NCI-H524 treated with DMSO at 0.1 percent for 48 hours (cell line): ENCODE measurements at places on chromosomes 5 and 9.
A peak's percentile ranks its signal among the peaks of the same experiment; 100 is the strongest.

- DNase-seq, result no peak
These were observed 188.1 kb downstream of the MELK start for GRCh38 chr9:36760667-36761420.

- DNase-seq, result peak; percentile 83
These were observed 217.6 kb downstream of the NFIB start for GRCh38 chr9:14096258-14096922.

DNA sequence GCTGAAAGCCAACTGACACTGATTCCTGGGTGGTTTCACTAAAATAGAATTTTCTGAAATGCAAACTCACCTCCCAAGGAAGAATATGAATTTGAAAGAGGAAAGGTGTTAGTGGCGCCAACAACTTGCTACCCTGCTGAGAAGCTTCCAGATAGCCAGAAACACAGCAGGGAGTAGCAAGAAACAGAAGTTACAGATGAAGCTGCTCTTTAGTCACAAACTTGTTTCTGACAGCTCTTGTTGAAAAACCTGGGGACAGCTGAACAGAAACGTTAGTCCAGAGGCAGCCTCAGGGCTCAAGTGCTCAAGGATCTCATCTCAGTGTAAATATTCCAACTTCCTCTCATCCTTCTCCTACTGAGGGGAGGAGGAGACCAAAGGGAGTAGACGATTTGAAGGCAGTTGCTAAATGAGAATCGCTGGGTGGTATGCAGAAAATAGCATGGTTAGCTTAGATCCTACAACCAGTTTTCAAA is 184.1 kb downstream of the PDE4D start:
- no peak for DNase-seq

DNA sequence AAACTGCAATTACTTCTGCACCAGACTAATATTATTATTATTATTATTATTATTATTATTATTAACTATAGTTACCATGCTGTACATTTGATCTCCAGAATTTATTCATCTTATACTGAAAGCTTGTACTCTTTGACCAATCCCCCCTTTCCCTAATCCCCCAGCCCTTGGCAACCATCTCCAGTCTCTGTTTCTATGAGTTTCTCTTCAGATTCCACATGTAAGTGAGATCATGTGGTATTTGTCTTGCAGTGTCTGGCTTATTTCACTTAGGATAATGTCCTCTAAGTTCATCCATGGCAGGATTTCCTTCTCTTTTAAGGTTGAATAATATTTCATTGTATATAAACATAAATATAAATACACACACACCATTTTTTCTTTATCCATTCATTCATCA is 287.0 kb upstream of the DAB2 start:
- no peak for DNase-seq

DNA sequence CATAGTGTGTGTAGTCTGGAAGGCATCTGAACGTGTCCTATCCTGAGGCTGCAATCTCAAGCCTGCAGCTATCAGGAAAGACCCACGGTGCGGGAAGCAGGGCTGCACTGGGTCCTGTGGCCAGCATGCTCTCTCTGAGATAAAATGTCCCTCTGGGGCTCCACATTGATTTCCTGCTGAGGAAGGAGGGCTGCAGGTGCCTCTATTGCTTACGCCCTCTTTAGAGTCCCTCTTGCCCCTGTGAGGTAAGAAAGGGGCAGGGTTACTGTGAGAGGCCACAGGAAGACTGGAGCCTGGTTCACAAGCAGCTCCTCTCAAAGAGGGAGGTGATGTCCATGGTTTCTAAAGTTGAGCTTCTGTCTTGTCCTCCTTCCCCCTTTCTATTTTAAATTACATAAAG is 299.9 kb upstream of the RFX3 start:
- DNase-seq, result no peak

- no peak for DNase-seq
These were observed 260.7 kb upstream of the ARRDC3 start for GRCh38 chr5:91643797-91644196.

DNA sequence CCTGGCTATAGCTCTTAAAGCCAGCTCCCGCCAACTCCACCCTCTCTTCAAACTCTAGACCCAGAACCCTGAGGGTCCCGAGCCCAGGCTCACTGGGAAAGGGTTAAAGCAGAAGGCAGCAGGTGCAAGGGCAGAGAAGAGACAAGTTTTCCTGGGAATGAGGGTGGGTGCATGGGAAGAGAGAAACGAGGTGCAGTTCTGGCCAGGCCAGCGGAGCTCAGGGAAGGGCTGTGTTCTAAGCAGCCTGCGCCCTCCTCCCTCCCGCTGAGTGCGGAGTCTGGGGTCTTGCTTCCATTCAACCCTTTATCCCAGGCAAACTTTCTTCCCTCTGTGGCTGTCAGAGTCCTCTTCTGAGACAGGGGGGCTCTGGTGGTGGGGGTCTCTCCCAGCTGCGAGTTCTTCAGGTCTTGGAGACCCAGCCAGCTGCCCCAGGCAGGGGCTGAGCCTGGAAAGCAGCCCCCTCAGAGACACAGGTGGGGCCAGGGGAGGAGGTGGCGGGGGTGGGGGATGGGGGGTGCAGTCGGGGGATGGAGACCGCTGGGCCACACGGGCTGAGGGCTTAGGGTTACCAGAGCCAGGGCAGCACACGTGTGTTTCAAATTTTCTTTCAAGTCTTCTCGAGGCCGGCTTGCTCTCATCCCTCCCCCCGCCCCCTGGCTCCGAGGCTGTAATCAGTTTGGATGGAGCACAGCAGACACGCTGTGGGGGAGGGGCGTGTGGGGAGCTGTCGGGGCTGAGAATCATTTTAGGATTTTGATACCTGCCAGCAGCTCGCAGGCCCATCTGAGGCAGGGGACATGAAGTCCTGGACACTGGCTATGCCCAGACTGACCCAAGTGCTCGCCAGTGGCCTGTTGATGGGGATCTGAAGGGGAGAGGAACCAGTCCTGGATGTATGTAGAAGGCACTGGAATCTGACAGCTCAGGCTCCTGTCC is 169.6 kb upstream of the SMIM23 start:
- no peak for DNase-seq

DNA sequence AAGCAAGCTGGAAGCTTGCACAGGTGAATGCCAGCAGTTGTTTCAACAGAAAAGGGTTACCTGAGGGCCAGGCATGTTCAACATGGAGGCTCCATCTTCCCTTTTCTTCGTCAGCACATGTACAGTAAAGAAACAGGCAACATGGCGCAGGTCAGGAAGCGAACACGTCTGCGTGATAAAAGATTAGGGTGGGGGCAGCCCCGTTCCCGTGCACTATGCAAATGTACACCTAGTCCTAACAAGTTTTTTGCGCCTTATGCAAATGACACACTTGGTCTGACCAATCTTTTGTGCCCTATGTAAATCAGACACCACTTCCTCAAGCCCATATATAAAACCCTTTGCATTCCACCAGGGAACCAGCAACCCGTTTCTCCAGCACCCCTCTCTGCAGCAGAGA is 452.1 kb upstream of the PTPRD start:
- DNase-seq, result no peak

DNA sequence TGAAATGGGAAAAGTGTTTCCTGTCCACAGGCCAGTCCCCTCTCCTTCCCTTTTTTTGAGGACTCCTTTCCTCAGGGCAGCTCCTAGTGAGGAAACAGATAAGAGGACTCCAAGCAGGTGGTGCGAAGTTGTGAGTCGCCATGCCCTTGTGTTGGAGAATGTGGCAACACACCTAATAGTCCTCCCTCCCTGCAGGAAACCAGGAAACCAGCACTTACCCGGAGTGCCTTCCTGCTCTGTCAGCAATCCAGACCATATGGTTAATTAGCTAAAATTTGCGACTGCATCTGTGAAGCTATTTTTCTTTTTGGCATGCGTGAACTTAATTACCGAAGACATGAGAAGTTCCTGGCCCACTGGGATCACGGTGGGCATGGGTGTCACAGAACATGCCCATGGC is 69.9 kb downstream of the TRIM32 start:
- no peak for DNase-seq

- no peak for DNase-seq
These were observed 58.3 kb upstream of the WDR41 start for GRCh38 chr5:77550406-77550805.

DNA sequence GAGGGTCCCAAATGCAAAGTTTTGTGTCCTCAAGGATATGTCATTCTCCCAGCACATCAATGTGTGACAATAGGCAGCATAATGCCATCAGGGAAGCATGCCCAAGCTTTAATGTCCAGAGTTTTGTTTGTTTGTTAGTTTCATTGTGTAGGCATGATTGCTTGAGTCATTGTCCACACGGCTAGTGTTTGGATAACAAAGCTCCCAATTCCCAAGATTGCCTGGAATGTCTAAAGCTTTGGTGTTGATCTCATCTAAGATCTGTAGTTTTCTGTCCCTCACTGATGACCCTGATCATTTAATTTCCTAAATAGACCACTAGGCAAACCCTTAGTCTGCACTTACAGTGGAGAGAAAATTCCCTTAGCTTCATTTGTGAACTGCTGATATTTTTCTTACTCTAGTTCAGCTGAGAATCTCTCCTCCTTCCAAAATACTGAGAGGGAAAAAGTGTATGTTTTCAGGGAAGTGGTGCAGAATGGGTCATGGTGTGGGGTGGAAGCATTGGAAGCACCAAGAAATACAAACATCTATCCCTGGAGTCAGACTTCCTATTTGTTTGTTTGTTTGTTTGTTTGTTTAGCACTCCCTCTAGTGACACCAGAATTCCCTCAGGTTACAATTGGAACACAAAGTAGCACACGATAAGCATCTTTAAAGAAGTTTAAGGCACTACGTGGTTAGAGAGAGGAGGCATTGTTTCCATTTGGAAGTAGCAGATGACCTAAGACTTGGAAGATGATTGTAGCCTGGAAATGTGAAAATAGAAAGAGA is 127.1 kb downstream of the PRDM6 start:
- DNase-seq, result no peak

GRCh38 chr9:38352530-38353328 is 39.8 kb upstream of the ALDH1B1 start:
- DNase-seq, result no peak

DNA sequence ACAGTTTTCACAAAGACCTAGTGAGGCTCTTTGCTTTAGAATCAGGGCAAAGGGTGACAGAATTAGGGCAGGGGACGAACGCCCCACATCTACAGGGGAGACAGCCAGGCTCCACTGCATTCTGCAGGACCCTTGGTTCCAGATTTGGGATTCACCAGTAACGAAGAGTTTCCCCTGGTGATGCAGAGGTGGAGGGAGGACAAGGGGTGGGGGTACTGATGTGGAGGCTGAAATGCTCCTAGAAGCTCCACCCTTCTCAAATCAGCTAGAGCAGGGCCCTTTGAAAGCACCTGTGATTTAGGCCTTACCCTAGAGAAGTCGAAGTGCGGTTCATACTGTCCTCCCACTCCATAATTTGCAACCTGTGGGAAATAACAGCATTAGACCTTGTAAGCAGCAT is 29.1 kb downstream of the P4HA2 start:
- no peak for DNase-seq

GRCh38 chr5:89030798-89031197 is 147.8 kb upstream of the MEF2C start:
- DNase-seq, result no peak

- DNase-seq, result no peak
These were observed 210.3 kb downstream of the ACTL7B start for GRCh38 chr9:108645520-108645919.

GRCh38 chr5:52895572-52896413 is 93.4 kb upstream of the ITGA2 start:
- DNase-seq, result no peak

GRCh38 chr5:158324236-158324635 is 465.3 kb upstream of the CLINT1 start:
- no peak for DNase-seq
